ENCODE measurements at places on chromosomes 5 and 9. TPM values are rescaled to one million over a fixed set of nuclear protein-coding genes. Genes with fewer than 3 reads are reported as not detected.

The PDLIM4 gene
- total RNA-seq = 14.3 TPM

The EHMT1 gene
- total RNA-seq = 159 TPM

The CTSV gene
- 10.5 TPM for total RNA-seq

The IFNA13 gene
- total RNA-seq = not detected

The MEF2C gene
- 2.6 TPM for total RNA-seq

The ZCCHC9 gene
- total RNA-seq = 30.6 TPM

The SELENOP gene
- total RNA-seq = 86.3 TPM

The MPDZ gene
- 67.2 TPM for total RNA-seq

The C5orf52 gene
- not detected for total RNA-seq

The GNG10 gene
- total RNA-seq = 27.5 TPM

The CCNI2 gene
- 0.36 TPM for total RNA-seq

The SOX30 gene
- not detected for total RNA-seq

The GABBR2 gene
- 0.49 TPM for total RNA-seq

The DNAJC18 gene
- total RNA-seq = 23.1 TPM

The PCDHA2 gene
- 5.6 TPM for total RNA-seq

The LRRTM2 gene
- total RNA-seq = not detected

The EPB41L4A gene
- 37.7 TPM for total RNA-seq

The LIX1 gene
- total RNA-seq = 0.31 TPM

The TUBB4B gene
- 233 TPM for total RNA-seq

The OMD gene
- not detected for total RNA-seq

The FAM169A gene
- 32.4 TPM for total RNA-seq

The MYO10 gene
- 88.0 TPM for total RNA-seq

The DPM2 gene
- 37.7 TPM for total RNA-seq

The RPP25L gene
- 29.3 TPM for total RNA-seq

The PHF24 gene
- 0.29 TPM for total RNA-seq

The TMEM215 gene
- total RNA-seq = not detected

The GFM2 gene
- total RNA-seq = 35.6 TPM

The OR2V2 gene
- total RNA-seq = not detected

The UNC5A gene
- 2.8 TPM for total RNA-seq

The ST6GALNAC6 gene
- total RNA-seq = 36.7 TPM

The PCDHB5 gene
- total RNA-seq = 29.4 TPM

The NDUFS6 gene
- 33.0 TPM for total RNA-seq

The GPX3 gene
- total RNA-seq = 34.1 TPM

The TAF1L gene
- total RNA-seq = not detected

The PLAC8L1 gene
- 2.0 TPM for total RNA-seq

The AP3B1 gene
- total RNA-seq = 50.9 TPM

The ST8SIA4 gene
- 5.5 TPM for total RNA-seq

The ADAMTS16 gene
- total RNA-seq = 40.7 TPM

The TMC1 gene
- total RNA-seq = not detected

The PRELID1 gene
- total RNA-seq = 114 TPM

The EEIG1 gene
- total RNA-seq = 54.1 TPM

The LAMC3 gene
- total RNA-seq = 0.12 TPM

The CDH12 gene
- 2.8 TPM for total RNA-seq

The LCN6 gene
- total RNA-seq = not detected

The ISL1 gene
- total RNA-seq = 9.7 TPM

The KIF12 gene
- 176 TPM for total RNA-seq

The RAB3C gene
- total RNA-seq = 25.2 TPM

The MAMDC2 gene
- 0.60 TPM for total RNA-seq

The FOXD4L3 gene
- 0.36 TPM for total RNA-seq

The PALM2AKAP2 gene
- total RNA-seq = 0.74 TPM

The G3BP1 gene
- 226 TPM for total RNA-seq

The SPATA31C1 gene
- total RNA-seq = not detected

The MEIKIN gene
- total RNA-seq = not detected
